ENCODE measurements at places on chromosomes 5 and 9.
A peak's percentile ranks its signal among the peaks of the same experiment; 100 is the strongest.

DNA sequence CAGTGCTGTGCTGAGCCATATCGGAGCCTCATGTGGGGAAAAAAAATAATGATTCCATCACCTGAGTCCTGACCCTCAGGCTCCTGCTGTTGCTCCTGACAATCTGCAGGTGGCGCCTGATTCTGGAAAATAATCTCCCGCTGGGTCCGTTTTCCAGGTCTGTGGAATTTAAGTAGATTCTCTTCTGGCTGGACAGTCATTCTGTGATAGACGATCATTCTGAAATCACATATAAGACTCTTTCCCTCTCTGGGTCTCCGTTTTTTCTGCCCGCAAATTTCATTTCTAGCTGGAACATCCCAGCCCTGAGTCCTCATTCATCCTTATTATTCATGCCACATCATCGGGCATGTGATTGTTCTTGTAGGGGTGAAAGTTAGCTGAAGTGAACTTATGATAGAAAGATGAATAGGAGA is 22.1 kb upstream of the STXBP1 start:
- peak; percentile 90 for DNase-seq

- DNase-seq, result no peak
These were observed 282.8 kb upstream of the TNC start for GRCh38 chr9:115400796-115401195.

GRCh38 chr9:113823421-113823820 is 52.7 kb upstream of the ZNF618 start:
- DNase-seq, result no peak

GRCh38 chr5:56047448-56047847 is 52.7 kb upstream of the IL6ST start:
- no peak for DNase-seq

GRCh38 chr9:76588316-76588715 is 129.3 kb downstream of the GCNT1 start:
- no peak for DNase-seq

- DNase-seq, result no peak
These were observed 43.4 kb downstream of the PTPN3 start for GRCh38 chr9:109454601-109455155.

GRCh38 chr5:171999877-172000276 is 6.6 kb downstream of the FBXW11 start:
- DNase-seq, result no peak

GRCh38 chr5:125306741-125307140 is 560.3 kb upstream of the ZNF608 start:
- DNase-seq, result no peak

DNA sequence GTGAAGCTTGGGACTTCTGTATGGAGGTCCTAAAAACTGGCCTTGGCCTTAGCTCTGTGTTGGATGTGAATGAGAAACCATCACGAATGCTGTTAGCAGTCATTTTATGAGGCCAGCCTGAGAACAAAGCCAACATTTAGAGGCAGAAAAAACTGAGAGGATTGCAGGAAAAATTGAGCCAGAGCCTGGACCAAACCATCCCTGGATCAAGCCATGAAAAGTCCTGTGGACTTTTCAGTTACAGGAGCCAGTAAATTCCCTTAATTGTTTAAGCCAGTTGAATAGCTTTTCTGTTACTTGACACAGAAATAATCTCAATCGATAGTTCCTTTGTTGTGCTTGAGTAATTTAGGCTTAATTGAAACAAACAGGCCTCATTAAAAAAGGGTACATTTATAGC is 42.6 kb upstream of the SPATA31D4 start:
- no peak for DNase-seq

DNA sequence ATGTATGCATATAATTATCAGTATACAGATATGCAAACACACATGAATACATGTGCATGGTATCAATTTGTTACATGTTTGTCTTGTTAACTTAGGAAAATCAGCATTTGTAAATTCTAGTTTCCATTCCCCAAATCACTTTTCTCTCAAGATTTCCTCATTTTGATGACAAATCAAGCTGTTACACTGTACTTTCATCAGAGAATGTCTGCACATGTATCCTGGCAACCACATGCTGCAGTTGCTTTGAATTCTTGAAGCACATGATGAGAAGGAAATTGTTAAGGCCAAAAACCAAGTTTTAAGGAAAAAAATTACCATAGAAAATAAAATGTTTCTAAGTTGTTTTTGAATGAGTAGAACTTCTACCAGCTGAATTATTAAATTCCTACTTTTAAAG is 1834.5 kb downstream of the EFNA5 start:
- DNase-seq, result peak; percentile 15

DNA sequence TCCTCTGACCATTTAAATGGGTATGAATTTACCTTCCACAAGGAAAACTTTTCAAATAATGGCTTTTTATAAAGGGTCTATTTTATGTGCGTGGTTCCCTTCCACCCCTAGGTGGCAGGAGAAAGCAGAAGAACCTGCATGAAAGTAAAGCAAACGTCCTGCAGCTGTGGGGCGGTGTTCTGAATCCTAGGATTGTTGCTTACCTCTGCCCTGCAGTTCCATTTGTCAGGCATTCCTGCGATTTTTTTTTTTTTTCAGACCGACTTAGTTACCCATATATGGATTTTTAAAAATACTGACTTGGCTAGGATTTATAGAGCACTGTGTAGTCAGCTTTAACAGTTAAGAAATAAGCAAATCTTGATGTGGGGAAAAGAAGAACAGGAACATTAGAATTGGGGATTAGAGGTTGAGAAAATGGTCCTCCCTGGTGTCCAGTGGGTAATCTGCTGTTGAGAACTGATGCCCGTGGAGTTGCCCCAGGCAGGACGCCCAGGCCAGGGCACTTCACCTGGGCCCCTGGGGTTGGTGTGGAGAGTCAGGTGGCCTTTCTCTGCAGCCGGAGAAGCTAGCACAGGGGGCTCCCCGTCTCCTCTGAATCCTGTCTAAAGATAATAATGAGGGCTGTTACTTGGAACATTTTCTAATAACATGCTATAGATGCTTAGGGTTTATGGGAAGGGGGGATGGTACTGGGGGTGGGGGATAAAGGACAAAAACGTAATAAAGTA is 30.4 kb upstream of the LTC4S start:
- DNase-seq, result peak; percentile 81

DNA sequence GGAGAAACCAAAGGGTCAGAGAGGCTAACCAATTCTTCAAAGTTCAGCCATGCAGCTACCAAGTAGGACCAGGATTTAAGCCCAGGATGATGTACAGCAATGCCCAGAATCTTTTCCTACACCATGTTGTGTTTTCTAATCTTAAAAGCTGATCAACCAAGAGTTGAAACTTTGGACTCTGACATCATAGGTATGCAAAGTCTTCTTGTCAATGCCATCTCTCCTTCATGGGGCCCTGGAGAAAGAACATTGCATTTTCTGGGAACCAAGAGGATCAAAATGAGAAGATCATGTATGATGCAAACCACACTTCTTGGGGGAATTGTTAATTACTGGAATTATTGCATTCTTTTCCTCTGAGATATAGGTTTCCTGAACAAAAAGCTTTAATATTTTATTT is 54.4 kb upstream of the XPA start:
- no peak for DNase-seq

- DNase-seq, result no peak
These were observed 14.3 kb downstream of the FNBP1 start for GRCh38 chr9:130028493-130029222.

- DNase-seq, result no peak
These were observed 109.0 kb downstream of the VAV2 start for GRCh38 chr9:133882849-133883755.

DNA sequence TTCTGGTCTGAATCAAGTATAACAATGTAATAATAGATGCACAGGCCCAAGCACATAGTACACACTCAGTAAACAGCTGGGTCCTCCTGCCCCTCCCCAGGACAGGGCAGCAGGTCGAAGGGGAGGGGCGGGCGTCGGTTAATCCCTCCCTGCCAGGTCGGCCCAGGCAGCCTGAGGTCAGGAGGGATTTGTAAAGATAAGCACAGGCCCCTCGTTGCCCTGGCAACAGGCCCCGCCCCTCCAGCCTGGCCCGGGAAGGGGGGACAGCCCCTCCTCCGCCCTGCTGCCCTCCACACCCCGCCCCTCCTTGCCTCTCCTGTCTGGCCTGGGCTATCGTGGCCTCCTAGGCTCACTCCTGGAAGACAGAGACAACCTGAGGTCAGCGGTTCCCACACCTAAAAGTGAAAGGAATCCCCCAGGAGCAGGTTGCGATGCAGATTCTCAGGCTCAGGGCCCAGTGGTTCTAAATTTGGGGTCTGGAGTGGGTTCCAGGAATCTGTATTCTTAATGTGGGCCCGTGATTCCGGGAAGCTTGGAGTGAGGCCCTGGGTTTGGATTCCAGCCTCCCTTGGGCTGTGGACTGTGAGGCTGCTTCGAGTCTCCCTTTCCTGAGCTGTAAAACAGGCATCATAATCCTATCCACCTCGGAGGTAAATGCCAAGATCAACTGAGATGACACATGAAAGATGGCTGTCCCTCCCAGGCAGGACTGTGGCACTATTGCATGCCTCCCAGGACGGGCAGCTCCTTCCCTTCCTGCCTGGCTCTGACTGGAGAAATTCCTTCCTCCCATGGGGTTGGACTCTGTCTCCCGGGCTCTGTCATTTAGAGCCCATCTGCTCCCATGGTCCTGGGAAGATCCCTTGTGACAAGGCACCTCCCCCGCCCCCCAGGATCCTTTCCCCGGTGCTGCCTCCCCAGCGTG is 4.4 kb downstream of the CRB2 start:
- no peak for DNase-seq

- DNase-seq, result no peak
These were observed 21.7 kb downstream of the ARL15 start for GRCh38 chr5:54288568-54289217.

GRCh38 chr9:77866878-77867277 is 164.7 kb downstream of the GNAQ start:
- no peak for DNase-seq

DNA sequence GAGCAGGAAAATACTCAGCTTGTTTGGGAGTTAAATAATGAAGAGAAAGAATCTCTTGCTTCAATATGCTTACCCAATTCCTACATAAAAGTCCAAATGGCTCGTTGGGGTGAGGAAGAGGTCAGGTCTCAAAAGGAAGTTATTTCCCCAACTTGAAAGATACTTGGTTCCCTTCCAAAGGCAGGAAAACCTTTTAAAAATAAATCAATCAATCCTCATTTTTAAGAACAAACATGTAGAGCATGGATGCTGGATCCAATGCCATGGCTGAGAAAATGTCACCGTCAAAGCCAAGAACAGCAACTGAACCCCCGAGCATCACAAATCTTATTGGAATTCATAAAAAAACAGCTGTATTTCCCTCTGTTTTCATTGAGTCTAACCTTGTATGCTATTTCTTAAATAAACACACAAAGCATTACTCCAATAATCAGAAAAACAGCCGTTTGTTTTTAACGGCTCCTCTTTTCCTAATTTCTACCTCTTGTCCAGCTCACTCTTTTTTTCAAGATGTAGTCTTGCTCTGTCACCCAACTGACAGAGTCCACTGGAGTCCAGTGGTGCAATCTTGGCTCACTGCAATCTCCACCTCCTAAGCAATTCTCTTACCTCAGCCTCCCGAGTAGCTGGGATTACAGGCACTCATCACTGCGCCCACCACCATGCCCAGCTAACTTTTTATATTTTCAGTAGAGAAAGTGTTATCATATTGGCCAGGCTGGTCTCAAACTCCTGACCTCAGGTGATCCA is 140.7 kb downstream of the GNA14 start:
- DNase-seq, result no peak

GRCh38 chr9:32581512-32582143 is 8.7 kb upstream of the NDUFB6 start:
- peak; percentile 66 for DNase-seq

DNA sequence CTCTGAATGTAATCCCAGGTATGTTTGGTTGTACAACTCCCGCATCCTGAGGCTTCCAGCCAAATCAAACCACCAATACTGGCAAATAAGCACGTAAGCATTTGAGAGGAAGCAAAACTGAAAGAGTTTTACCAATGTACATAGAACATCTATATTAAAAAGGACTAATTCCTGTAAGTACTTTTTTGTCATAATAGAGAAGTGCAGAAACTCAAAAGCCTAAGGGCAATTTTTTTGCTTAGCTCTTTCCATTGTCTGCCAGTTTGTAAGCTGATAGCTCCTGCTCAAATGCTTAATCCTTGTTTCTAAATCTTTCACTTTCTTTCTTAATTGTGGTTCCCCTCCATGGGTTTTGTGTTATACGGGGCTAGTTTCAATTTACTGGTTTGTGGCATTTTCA is 1151.8 kb downstream of the CDH12 start:
- DNase-seq, result no peak

- no peak for DNase-seq
These were observed 425.6 kb upstream of the TNC start for GRCh38 chr9:115543511-115543910.

DNA sequence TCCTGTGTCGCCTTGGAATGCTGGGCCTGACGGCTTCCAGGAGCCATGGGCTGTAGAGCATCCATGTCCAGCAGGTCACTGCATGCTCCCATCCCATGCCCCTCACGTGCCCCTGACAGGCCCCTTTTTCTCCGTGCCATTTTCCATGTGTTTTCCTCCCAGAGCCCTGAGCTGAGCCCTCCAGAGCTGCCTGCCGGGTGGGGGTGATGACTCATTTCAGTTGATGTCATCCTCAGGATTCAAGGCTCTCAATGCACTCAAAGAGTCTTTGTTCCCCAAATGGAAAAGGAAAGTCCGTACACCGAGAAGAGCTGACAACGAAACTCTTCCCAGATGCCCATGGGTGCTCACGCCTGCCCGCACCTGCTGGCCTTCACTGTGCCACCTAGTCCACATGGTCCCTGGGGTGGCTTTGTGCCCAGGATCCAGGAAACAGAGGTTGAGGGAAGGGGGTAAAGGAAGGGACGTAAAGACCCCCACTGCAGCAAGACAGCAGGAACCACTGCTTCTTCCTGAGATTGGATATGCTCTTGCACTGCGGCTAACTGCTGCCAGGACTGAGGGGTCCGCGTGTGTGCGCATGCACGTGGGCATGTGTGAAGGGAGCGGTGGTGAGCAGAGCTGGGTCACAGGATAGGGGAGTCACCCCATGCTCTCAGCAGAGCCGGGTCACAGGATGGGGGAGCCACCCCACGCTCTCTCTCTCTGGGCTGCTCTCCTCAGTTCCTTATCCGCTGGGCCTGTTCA is 27.6 kb downstream of the COL15A1 start:
- peak; percentile 26 for DNase-seq

DNA sequence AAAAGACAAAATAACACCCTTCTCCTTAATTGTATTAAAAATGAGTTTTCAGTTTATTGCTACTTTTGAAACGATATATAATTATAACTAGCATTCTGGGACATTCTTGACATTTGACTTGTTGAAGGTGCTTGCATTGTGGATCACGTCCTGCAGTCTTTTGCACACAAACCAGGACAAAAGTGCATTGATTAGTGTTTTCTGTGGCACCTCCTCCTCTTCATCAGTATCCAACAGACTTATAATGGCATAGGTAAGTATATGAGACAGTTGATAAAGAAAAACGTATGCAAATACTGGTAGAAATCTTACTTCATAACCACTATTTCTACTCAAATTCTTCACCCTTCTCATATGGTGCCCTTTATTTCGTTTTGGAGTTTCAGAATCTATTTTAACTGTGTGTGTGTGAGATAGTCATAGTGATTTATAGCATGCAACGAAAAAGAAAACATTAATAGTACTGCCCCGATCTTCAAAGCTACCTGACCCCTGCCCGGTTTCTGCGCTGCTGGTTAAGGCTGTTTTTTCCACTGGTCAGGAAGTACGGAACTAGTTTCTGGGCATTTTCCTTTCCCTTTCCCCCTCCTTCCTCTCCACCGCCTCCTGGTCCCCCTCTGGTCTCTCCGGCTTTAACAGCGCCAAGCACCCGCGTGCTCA is 639 bp upstream of the RASA1 start:
- no peak for DNase-seq

GRCh38 chr9:96253059-96253696 is 48.8 kb downstream of the HSD17B3 start:
- DNase-seq, result no peak

GRCh38 chr9:84513473-84513872 is 156.1 kb upstream of the NTRK2 start:
- no peak for DNase-seq
